ENCODE measurements at places on chromosomes 1 and 21.
A peak's percentile ranks its signal among the peaks of the same experiment; 100 is the strongest.

GRCh38 chr1:53183095-53183990 lies 13.3 kb upstream of the CPT2 start:
- DNase-seq = no peak

DNA sequence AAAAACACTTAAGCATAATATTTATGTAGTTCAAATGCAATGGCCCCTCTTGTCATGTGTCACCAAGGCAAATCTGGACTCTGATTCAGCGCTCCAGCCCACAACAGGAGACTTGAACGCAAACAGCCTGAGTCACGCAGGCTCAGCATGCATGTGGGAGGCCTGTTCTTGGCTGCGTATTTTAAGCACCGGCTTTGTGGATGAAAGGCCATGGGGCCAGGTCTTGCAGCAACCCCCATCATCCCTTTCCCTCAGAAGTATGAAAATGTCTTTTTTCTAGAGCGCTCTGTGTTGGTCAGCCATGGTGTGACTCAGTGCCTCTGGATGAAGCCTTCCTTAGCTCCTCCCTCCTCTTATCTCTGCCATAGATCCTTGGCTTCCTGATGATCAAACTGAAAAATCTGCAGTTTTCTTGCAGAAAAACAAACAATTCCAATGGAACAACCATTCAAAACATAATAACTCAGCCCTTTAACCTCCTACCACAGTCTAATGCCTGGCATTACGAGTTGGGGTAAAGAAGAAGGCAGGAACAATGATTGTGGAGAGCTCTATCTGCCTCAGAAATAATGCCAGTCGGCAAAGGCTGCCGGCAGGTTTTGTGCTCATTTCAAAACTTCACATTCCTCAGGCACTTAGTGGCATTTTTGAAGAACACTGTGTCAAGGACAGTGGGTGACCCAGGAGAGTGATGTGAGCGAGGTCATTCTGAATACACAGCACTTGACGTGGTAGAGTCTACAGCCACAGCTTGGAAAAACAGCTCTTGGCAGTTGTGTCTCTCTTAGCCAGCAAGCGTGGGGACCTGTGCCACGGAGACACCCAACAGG lies 167.5 kb downstream of the CLIC6 start:
- peak; percentile 99 for DNase-seq

GRCh38 chr1:27623327-27624212 lies 11.4 kb downstream of the FGR start:
- peak; percentile 56 for DNase-seq

GRCh38 chr1:205301842-205302588 lies 19.5 kb downstream of the NUAK2 start:
- DNase-seq = no peak

GRCh38 chr1:169390303-169390702 lies 22.3 kb downstream of the BLZF1 start:
- DNase-seq = no peak

DNA sequence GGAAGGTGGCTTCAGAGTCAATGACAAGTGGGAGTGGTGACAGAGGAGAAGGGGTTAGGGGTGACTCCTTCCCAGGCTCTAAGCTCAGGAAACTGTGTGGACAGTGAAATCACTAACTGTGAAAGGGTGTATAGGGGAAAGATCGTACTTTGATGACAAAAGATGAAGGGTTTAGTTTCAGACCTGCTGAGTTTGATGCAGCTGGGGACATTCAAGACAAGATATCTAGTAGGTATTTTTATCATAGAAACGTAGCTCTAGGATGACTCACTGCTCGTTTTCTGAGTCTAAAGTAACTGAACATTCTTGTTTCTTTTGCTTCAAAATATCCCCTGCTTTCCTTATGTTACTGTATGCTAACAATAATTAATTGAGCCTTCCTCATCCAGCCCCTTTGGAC lies 149.0 kb downstream of the PCP4 start:
- no peak for DNase-seq

DNA sequence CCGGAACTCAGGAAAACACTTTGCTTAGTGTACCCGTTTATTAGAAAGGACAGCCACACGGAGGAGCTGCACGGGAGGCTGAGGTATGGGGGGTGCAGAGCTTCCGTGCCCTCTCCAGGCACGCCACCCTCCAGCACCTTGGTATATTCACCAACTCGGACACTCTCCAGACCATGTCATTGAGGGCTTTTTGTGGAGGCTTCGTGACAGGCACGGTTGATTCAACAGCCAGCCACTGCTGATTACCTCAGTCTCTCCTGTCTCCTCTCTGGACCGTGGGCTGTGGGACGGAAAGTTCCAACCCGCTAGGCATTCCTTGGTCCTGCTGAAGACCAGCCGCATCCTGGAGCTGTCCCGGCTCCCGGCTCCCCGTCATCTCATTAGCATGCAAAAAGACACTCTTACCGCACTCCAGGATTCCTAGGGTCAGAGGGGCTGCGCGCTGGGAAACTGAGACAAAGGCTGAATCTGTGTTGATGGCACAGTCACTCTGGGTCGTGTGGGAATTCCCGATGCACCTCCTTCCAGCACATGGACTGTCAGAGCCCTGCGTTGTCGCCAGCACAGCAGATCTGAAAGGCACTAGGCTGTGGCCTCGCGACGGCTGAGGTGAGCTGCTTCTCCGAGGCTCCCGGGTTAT lies 65.6 kb downstream of the PRKCZ start:
- DNase-seq = no peak

GRCh38 chr1:245378311-245378722 lies 223.5 kb downstream of the KIF26B start:
- DNase-seq = no peak

GRCh38 chr1:66445492-66446181 lies 88.3 kb upstream of the SGIP1 start:
- peak; percentile 80 for DNase-seq

- no peak for DNase-seq
Observed at GRCh38 chr1:168285521-168285790, 4.8 kb downstream of the TBX19 start.

GRCh38 chr1:110545492-110545891 lies 26.5 kb upstream of the KCNA10 start:
- no peak for DNase-seq

- no peak for DNase-seq
Observed at GRCh38 chr1:179825798-179826460, 51.7 kb downstream of the TOR1AIP2 start.

GRCh38 chr1:57672346-57673140 lies 248.7 kb upstream of the DAB1 start:
- DNase-seq = no peak

- no peak for DNase-seq
Observed at GRCh38 chr1:212135166-212135565, 99.6 kb downstream of the DTL start.

DNA sequence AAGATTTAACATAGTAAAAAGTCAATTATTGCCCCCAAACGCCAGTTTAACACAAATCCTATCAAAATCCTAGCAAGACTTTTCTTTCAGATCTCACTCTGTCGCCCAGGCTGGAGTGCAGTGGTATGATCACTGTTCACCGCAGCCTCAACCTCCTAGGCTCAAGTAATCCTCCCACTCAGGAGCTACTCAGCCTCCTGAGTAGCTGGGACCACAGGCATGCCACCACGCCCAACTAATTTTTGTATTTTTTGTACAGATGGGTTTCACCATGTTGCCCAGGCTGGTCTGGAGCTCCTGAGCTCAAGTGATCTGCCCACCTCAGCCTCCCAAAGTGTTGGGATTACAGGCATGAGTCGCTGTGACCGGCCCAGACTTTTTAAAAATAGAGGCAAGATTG lies 4.8 kb downstream of the SNIP1 start:
- DNase-seq = no peak

GRCh38 chr1:154857441-154858215 lies 12.5 kb downstream of the KCNN3 start:
- no peak for DNase-seq

- peak; percentile 59 for DNase-seq
Observed at GRCh38 chr1:72037745-72038343, 244.5 kb downstream of the NEGR1 start.

DNA sequence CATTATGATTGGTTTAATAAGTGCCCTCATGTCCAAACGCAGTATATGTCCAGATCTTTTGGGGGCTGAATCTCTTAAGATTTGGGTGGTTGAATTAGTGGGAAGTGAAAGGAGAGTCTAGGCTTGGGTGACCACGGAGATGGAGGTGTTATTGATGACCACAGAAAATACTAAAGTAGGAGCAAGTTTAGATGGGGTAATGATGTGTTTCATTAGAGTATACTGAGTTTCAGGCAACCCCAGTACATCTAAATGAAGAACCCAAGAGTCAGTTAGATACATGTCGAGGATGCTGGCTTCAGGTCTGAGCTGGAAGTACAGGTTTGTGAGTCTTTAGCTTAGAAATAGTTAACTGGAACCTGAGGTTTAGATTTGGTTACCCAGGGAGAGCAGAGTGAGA lies 6.5 kb upstream of the ZZZ3 start:
- DNase-seq = no peak

- DNase-seq = no peak
Observed at GRCh38 chr21:32748529-32748928, 20.7 kb upstream of the SYNJ1 start.

GRCh38 chr1:3349161-3349967 lies 105.1 kb upstream of the ARHGEF16 start:
- no peak for DNase-seq

GRCh38 chr1:202233804-202234203 lies 40.2 kb downstream of the LGR6 start:
- DNase-seq = no peak

DNA sequence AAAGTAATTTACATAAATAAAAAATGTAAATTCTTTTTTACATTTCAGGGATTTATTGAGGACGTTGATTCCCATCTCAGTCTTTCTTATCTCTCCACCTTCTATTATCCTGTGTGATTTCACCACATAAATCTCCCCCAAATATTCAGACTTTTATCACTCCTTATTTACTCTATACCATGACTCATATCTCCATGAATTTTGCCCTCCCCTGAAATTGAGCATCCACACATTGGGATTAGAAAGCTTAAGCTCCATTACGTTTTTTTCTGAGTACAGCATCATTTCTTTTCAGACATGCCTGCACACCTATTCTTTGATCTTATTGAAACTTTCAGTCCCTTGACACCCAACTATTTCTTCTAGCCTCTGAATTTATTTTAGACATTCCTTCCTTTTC lies 111.2 kb downstream of the IFI44 start:
- no peak for DNase-seq

GRCh38 chr1:39979654-39980053 lies 24.7 kb downstream of the MFSD2A start:
- DNase-seq = no peak

- peak; percentile 25 for DNase-seq
Observed at GRCh38 chr21:20882462-20883407, 115.5 kb upstream of the NCAM2 start.

- DNase-seq = no peak
Observed at GRCh38 chr1:101632548-101633272, 364.0 kb downstream of the OLFM3 start.

- peak; percentile 72 for DNase-seq
Observed at GRCh38 chr1:208988811-208989222, 594.7 kb upstream of the CAMK1G start.

GRCh38 chr1:231194476-231194842 lies 32.6 kb downstream of the TRIM67 start:
- no peak for DNase-seq

DNA sequence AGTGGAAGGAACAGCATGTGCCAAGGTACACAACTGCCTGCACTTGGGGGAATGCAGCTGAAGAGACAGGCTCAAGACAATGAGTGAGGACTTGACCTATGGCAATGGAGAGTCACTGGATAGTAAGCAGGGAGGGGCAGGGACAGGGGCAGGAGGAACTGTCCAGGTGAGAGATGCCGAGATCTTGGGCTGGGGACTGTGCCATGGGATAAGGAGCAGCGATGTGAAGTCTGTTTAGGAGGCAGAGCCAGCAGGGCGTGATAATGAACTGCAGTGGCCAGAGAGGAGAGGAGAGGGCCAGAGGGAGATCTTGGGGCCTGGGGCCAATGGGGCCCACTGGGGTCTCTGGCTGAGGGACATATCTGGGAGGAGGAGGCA lies 17.8 kb upstream of the EPB41 start:
- DNase-seq = no peak

GRCh38 chr1:223319398-223319797 lies 44.6 kb downstream of the SUSD4 start:
- DNase-seq = no peak

DNA sequence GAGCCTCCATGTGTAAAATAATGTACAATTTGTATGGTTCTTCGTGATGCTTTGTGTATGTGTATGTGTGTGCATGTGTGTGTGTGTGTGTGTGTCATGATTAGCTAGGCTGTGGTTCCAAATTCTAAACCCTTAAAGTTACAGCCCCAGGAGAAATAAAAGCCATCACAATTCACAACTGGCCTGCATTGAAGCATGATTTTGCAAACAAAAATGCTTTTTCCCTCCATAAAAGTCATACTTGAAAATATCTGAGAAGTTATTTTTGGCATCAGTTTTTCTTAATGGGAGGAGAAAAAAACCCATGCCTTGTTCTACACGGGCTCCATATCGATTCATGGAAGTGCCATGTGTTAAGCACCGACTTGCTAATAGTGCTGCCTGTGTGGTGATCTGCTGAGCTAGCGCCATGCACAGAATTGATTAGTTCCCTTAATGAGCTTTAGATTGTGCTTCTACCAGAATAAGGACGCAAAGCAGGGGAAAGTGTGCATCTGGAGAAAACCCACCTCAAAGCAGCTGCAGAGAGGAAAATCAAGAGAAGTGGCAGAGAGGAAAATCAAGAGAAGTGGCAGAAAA lies 207.3 kb downstream of the DSCAM start:
- DNase-seq = no peak

GRCh38 chr1:153985341-153985912 lies 712 bp downstream of the RAB13 start:
- peak; percentile 94 for DNase-seq

DNA sequence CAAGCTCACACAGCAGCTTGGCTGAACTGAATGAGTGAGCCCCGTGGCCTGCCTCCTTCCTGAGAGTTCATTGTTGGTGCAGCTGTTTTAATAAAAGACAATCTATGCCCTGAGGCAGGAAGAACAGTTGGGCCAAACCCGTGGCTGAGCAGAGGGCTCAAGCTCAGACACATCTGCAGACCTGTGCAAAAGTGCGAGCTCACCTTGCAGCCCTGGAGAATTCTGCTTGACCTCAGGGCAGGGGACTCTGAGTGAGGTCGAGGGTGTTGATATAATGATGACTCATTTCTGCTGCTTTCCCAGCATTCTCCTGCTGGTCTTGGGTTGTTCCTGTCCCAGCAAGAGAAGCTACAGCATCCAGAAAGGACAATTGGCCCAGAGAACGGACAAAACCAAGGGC lies 61.0 kb downstream of the ATP5PO start:
- DNase-seq = no peak

GRCh38 chr1:36728846-36729245 lies 246.1 kb upstream of the CSF3R start:
- DNase-seq = no peak

GRCh38 chr21:44614961-44615391 lies 3.1 kb downstream of the KRTAP10-8 start:
- no peak for DNase-seq

DNA sequence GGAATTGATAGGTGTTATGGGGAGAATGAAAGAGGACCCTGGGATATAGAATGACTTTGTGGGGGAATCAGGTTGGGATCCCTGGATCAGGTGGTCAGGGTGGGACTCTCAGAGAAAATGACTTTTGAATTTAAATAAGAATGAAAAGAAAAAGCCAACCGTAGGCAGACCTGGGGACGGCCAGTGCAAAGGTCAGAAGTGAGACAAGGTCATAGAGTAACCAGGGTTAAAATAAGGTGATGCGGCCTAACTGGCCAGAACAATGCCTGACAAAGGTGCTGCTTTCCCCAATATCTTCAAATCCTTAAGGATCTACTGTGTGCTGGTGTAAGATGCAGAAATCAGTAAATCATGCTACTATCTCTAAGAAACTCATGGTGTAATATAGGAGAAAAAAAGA lies 238.4 kb upstream of the JUN start:
- no peak for DNase-seq

All from inflammatory macrophage treated with lipopolysaccharide for 4 hours (primary cell).